ENCODE measurements at places on chromosomes 2 and 18.
A peak's percentile ranks its signal among the peaks of the same experiment; 100 is the strongest.

DNA sequence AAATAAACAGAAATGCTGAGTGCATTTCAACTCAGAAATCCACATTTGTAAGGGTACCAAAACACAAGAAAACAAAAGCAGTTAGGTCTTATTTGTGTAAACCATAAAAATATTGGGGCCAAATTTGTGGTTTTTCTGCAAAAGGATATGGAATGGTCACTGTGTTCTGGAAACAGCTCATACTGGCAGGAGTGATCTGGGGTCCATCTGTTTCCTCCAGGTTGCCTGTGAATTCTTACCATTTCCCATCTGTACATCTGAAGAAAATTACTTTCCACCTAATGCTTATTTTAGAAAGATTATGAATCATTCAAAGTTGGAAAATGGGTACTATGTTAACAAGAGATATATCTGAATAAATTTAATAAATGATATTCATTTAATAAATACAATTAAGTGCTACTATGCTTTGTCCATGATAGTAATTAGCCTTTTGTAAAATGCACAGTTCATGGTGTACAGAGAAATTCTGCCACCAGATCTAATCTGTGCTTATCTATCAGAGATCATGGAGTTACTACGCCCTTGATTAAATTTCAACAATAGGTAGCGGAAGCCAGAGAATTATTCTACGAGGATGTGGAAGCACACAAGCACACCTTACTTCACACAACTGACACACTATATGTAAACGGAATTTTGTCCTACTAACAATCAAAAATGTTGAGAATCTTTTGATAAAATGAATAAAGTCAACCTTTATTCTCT, 10.9 kb downstream of the ALS2 start:
- DNase-seq: no peak

DNA sequence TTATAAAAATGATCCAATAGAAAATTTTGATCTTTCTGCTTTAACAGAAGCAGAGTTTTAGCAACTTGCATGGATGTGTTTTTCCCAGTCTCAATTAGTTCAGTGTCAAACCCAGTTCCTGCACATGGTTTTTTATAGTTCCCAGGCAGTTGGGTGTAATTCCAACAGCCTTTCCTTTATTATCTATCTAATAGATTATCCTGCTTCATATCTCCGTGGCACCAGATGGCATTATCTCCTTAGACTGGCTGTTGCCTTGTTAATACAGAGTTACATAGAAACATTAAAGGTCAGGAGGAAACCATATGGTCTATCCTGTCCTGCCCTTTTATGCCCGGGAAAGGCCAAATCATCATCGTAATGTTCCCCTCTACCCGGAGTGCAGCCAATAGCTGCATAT, 400.9 kb upstream of the SMIM21 start:
- DNase-seq: no peak

DNA sequence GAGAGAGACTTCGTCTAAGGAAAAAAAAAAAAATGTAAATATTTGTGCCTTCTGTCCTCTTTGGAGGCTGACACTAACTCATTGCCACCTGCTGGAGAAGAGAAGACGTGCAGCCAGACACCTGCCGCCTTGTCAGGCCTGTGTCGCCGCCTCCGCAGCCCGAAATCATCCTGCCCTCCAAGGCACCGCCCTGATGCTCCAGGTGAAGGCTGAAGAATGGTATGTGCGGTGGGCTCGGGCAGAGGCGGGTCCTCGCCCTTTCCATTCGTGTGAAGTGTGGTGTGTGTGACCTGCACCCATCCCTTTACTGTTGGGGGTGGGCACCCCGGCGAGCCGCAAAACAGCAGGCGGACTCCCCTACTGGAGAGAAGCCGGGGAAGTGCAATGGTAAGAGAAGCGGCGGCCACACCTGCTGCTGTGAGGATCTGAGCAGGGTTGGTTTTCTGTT, 60.4 kb downstream of the FAM161A start:
- DNase-seq: peak; percentile 68

- no peak for DNase-seq
Observed at GRCh38 chr2:69505710-69506109, 68.5 kb upstream of the NFU1 start.

DNA sequence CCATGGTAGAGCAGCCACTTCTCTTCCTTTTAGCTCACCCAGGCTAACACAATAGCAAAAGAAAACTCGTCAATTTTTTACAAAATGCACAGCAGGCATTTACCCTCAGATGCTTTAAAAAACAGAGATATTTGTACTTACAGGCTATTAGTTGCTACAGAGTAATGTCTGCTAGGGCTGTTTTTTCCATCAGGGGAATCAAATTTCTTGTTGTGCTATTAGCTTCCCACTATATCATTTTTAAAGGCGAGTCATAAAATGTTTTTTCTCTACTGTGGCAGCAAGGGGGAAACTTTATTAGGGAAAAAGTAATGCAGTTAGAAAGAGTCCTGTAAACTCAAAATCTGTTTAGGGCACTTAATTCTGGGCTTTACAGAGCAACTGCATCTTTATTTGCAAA, 277.9 kb upstream of the THSD7B start:
- no peak for DNase-seq

DNA sequence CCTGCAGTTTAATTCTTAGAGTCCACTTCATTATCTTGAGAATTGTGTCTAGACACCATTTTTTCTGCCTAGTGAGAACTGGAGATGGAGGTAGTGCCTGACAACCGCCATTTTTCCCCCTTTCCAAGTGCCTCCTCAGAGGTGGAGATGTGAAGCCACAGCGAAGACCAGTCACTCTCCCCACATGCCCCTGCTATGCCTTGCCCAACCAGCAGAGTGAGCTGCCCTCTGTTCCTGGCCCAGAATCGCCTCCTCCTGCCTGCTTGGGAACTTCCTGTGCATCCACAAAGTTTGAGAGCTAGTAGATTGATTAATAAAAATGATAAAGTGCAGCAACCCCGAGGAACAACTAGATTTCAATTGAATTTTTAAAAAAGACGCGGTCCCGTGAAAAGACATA, 123.3 kb downstream of the CLIP4 start:
- DNase-seq: no peak

DNA sequence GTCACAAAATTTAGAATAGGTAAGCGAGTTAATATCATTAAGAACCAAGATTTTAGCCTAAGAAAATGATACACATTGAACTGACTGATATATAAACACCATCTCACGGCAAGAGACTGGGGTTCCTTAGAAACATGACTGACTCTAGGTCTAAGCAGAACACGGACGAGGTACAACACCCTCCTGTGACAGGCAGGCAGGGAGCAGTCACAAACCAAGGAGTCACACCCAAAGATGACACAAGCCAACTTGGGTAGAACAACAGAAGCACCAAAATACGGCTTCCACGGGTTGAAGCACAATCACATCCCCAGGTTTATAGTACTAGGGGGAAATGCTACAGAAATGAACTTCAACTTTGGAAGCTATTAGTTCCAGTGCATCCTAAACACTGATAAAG, 24.3 kb downstream of the HDLBP start:
- no peak for DNase-seq

DNA sequence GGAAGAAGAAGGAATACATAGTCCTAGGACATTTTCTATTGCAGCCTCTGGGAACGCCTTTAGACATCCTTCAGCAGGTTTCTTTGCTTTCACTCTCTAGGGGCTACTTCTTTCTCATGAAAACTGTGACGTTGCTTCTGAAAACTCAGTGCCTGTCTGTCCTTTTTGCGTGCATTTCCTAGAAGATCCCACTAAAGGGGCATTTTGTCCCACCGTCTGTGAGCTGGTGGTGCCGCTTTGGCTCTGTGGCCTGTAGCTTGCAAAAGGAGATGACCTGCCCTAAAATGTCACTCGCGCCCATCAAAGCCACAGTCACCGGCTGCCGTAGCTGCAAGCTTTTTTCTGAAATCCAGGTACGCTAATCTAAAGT, 579 bp downstream of the STAT4 start:
- no peak for DNase-seq

- DNase-seq: peak; percentile 15
Observed at GRCh38 chr2:100104718-100105677, 37.4 kb downstream of the AFF3 start.

DNA sequence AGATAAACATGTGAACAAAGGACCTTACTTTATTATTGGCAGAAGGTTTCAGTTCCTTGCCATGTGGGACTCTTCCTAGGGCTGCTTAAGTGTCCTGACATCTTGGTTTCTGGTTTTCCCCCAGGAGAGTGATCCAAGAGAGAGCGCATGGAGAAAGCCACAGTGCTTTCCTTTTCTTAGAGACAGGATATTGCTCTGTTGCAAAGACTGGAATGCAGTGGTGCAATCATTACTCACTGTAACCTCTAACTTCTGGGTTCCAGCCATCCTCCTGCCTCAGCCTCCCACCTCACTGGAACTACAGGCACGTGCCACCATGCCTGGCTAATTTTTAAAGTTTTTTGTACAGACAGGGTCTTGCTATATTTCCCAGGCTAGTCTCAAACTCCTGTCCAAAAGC, 38.1 kb upstream of the TCF7L1 start:
- DNase-seq: no peak

GRCh38 chr18:3481696-3482210, 31.8 kb downstream of the TGIF1 start:
- no peak for DNase-seq

- DNase-seq: no peak
Observed at GRCh38 chr2:143717053-143717452, 587.8 kb downstream of the ARHGAP15 start.

Data from GM12892 (cell line).